IPS DF 19.7 (cell line): ENCODE measurements at places on chromosomes 6 and 20.

- DNase-seq, result no peak
Observed at GRCh38 chr20:10261702-10262101, 43.1 kb downstream of the SNAP25 start.

GRCh38 chr6:145199961-145200360 lies 535.4 kb downstream of the EPM2A start:
- no peak for DNase-seq

DNA sequence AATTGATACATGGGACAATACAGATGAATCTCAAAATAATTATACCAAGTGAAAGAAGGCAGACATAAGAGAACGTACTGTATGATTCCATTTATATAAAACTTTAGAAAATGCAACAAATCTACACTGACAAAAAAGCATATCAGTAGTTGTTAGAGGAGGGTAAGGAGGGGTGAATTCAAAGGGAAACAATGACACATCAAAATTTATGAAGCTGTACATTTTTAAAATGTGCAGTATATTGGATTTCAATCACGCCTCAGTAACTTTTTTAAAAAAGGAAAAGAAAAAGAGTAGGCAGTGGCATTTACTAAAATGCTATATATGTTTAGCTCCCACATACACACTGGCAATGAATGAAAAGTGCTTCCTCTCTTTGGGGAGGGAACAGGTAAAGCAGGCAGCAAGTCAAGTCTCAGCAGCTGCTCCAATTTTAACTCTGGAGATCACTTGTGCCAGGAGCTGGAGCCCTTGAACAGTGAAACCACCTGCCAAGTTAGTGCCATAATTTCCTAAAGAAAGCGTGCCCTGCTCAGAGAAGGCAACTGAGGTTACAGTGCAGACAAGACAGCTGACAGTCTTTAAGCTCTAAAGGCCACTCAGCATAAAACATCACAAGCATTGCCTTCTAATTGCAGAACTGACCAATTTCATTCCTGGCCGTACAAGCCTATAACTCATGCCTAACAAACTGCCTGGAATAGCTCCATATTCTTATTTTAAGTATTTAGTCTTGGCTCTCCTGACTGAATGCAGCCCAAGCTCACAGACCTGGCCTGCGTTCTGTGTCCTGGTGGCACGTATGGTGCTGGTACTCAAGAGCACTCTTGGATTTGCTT lies 10.9 kb downstream of the FKBP1A start:
- no peak for DNase-seq

GRCh38 chr6:166691199-166691598 lies 64.1 kb upstream of the RPS6KA2 start:
- no peak for DNase-seq

DNA sequence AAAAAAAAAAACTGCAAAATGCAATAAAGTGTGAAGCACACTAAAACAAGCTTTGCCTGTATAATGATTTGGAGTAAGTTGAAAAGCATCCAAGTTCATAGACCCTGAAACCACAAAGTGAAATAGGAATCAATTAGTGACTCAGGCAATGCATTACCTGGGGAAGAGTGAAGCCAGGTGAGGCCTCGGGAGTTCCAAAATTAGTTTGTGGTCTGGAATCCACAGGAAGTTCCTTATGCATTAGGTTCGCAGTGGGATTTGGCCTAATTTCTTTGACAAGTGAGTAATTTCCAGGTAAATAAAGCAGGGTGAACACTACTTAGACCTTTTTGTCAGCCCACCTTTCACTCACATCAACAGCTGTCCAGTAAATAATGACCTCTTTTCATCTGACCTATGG lies 490.8 kb downstream of the CBLN4 start:
- DNase-seq, result no peak

DNA sequence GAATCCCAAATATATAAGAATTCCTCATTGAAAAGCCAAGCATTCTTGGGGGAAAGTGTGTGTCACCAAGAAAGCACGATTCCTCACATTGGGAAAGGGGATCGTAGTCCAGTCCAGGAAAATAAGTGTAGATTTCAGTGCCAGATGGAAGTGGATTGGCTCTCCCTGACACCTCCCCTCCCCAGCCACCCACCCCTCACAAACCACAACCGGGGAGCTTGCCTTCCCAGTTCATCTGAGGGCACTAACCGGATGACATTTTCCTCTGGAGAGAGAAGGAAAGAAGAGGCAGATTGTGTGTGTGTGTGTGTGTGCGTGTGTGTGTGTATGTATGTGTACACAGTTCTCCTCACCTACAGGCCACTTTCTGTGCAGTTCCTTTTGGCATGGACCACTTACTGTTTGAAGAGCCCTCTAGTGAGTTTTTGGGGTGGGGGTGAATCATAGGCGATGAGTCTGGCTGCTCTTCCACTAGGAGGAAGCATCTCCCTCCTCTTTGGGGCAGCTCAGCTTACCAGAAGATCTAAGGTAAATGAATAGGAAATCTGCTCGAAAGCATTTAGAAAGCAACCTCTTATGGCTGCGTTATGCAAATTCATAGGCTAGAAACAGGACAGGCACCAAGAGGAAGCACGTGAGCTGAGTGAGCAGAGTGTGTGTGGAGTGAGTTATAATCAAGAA lies 20.8 kb downstream of the DAAM2 start:
- no peak for DNase-seq

- DNase-seq, result no peak
Observed at GRCh38 chr6:52104979-52105378, 17.6 kb upstream of the PKHD1 start.

DNA sequence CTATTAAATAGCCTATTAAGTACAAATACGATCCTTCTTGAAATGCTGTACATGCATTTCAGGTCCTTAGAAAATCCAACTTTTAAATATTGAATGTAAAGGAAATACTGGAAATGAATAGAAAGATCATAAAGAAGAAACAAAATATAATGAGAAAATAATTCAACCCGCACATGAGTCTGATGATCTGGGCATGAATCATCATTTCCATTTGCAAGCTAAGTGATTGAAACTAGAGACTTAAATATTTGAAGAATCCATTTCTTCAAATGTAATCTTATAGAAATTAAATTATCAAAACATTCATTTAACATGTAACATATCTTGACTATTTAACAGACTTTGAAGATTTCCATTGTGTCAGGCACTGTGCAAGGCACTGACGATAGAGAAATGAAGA lies 977.0 kb downstream of the TFAP2A start:
- DNase-seq, result no peak

- DNase-seq, result no peak
Observed at GRCh38 chr6:3876866-3877265, 27.7 kb downstream of the FAM50B start.

DNA sequence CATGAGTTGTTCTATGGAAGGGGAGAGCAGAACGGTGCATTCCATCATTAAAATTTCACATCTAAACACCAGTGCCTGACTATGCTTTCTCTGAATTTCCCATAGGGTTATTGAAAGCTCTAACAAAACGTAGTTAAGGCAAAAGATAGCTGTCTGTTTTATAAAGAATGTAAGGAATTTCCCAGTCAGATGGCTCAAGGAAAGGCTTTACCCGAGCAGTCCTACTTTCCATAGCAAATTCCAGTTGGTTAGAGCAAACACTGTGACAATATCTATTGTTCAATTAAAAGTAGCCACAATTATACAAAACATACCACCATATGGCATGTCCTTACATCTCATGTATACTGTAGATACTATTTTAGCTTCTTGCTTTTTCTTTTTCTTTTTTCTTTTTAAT lies 1059.5 kb upstream of the FLRT3 start:
- peak; percentile 12 for DNase-seq

GRCh38 chr6:109456710-109457561 lies 1.4 kb upstream of the MICAL1 start:
- no peak for DNase-seq

DNA sequence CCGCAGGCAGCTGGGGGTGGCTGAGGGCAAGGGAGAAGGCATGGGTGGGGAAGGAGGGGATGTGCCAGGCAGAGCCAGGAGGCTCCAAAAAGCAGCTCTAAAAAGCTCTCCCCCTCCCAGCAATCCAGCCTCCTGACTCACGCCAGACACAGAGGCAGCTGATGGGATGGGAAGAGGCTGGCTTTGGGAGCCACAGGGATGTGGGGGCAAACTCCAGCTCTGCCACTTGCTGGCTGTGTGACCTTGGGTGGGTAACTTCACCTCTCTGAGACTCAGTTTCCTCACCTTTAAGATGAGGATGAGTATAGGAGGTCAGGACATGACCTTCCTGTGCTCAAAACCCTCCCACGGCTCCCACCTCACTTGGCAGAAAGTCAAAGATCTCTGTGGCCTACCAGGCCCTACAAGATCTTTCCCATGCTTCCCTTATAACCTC lies 148.9 kb downstream of the CEBPB start:
- no peak for DNase-seq

DNA sequence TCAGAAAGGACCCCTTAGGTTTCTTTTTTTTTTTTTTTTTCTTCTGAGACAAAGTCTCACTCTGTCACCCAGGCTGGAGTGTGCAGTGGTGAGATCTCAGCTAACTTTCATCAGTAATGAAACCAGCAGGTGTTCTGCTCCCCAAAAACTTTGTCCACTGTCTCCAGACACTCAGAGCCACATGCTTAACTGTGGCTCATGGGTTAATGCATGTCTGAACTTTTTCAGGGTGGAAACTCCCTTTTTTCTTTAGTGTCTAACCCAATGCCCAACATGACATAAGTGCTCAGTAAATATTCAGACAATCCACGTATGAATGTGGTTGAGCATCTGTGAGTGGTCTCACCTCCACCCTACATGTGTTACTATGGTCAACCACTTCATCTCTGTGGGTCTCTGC lies 45.4 kb downstream of the MYB start:
- no peak for DNase-seq

- DNase-seq, result no peak
Observed at GRCh38 chr6:3789018-3789895, 37.7 kb upstream of the PXDC1 start.

- DNase-seq, result peak; percentile 52
Observed at GRCh38 chr6:32113386-32114352, 4.5 kb upstream of the TNXB start.

DNA sequence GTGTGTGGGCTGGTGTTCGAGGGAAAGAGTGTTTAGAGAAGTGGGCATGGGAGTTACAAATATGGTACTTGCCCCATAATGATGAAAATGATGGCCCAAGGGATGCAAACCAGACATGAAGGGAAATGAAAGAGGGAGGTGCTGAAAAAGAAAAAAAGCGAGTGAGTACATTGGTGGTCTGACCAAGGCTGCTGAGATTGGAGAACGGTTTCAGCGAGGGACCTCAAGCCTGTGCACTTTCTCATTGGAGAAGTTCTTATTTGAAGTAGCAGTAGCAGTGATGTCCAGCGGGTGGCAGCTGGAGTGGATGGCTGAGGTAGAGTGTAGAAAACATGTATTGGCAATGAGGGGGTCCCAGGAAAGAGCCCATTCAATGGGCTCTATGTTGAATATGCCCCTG lies 54.8 kb downstream of the TNFAIP3 start:
- DNase-seq, result no peak

- no peak for DNase-seq
Observed at GRCh38 chr20:57974863-57975262, 253.6 kb downstream of the ANKRD60 start.

- no peak for DNase-seq
Observed at GRCh38 chr6:75266716-75267291, 17.8 kb downstream of the TMEM30A start.

- DNase-seq, result no peak
Observed at GRCh38 chr20:32792316-32792715, 27.4 kb upstream of the MAPRE1 start.

GRCh38 chr20:57835074-57835452 lies 125.2 kb upstream of the PMEPA1 start:
- DNase-seq, result no peak

GRCh38 chr20:47243532-47244305 lies 112.8 kb downstream of the ZMYND8 start:
- DNase-seq, result no peak

DNA sequence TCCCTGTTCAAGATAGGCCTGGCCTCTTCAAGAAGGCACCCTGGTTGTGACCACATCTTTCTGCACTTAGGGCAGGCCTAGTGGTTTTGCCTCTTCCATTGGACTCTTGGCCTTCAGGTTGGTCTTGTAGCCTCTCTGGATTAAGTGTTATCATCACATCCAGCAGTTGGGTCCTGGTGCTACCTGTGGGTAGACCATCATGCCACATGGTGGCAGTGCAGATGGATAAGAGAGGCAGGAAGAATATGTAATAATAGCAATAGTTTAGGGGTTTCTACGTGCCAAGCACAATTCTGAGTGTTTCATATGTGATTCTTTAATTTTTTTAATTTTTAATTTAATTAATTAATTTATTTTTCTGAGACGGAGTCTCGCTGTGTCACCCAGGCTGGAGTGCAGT lies 28.5 kb upstream of the SNRPB2 start:
- no peak for DNase-seq

GRCh38 chr6:6725468-6726209 lies 137.1 kb downstream of the LY86 start:
- no peak for DNase-seq

GRCh38 chr6:137957471-137957870 lies 90.4 kb downstream of the TNFAIP3 start:
- DNase-seq, result no peak

DNA sequence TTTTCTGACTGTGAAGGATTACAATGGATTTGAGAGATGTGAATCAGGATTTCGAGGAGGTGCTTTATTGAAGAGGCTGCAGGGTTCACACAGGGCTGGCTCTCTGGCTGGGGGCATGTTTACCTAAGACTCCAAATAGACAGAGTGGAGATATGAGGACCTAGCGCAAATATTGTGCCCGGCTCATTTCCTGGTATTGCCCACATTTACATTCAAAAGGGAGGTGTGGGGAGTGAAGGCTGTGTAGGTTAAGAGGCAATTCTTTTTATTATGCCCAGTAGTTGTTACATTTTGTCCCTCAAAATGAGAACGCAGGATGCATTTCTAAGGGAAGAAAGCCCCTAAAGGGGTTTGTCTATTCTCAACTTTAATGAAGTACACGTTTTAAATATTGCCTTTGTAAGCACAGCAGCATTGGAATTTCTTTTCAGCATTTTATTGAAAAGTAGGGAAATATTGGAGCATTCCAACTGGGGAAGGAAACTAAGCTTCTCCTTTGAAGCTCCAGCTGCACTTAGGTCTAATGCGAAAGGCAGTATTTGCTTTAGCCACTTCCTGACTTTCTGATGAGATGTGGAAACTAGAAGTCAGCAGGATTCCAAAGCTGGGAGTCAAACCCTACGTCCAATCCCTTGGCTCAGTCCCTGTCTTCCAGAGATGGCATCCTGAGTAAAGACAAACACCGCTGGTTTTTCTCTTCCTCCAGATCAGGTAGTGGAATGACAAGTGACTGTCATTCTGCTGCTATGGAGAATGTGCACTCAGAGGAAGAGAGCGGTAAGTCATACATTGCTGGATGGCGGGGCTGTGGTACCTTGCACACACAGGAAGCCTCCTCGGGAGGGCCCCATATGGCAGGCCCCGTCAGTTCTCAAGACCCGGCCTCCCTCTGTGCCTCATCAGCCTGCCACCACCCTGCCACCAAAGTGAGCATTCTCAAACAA lies 70.7 kb downstream of the MYB start:
- no peak for DNase-seq

- no peak for DNase-seq
Observed at GRCh38 chr20:45179166-45179565, 4.5 kb downstream of the PI3 start.
